ENCODE measurements at places on chromosomes 1 and 21.

- peak; percentile 51 for DNase-seq
Observed at GRCh38 chr1:203528063-203528462, 34.1 kb downstream of the OPTC start.

DNA sequence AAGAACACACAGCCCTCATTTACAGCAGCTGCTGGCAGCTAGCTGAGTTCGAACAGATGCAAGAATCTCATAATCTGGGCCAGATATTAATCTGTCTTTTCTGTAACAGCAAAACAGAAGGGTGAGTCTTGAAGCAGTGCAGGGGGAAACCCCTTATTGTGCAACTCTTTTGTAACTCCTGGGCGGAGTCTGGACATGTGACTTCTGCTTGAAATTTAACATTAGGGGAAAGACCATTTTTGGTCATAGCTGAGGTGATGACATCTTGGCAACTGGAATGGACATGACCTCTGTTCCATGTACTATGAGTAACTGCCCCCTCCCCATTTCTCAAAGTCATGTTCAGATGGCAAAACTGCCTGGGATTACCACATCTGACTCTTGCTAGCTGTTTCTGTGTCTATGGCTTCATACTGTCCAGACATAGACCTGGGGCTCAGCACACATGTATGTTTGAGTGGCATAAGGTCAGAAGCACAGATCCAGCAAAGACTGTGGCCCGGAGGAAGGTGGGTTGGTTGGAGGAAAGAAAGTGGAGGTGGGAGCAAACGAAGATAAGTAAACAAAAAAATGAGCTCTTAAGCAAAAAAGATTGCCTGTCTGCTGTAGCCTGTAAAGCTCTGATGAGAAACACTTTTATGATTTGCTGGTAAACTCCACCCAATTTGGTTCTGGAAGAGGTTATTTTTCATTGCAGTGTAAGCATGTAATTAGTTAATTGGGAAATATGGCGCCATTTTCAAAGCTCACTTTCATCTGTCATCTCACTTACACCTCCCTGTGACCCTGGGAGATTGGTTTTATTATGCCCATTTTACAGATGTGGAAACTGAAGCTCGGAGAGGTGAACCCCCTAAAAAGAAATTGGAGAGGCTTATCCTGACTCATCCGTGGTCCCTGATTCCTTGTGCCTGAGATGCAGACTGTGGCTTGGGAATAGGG, 26.1 kb downstream of the ETS2 start:
- peak; percentile 93 for DNase-seq

GRCh38 chr1:228367798-228368791, 38.5 kb downstream of the TRIM11 start:
- DNase-seq, result no peak

- peak; percentile 46 for DNase-seq
Observed at GRCh38 chr1:61588736-61589672, 135.9 kb downstream of the TM2D1 start.

DNA sequence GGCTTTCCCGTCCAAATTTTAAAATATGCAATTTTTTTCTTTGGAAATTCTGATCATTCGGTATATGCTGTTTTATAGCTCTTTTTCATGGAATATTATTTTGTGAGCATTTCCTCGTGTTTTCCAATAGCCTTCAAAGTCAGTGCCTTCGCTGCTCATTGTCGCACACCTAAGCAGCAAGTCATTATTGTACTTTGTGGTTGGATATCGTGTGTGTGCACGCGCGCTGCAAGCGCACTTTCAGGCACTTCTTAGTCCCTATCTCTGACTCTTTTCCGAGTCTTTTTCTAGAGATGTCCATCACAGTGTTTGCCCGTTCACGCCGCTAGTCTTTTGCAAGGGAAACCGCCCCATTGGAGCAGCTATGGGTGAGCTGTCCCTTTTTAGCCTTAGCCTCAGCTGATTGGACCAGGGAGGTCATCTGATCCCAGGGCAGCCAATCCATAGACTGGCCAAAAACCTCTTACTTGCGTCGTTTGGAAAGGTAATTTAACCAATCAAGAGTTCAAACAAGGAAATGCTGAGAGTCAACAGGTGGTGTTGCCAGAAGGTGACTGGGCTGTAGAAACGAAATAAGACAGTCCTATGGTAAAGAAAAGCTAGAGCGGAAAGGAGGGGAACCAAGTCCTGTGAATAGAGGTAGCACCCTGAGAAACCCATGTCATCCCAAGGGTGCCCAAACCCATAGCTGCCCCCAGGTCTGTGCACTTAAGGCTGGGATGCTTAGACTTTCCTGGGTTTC, 710 bp upstream of the HYI start:
- peak; percentile 62 for DNase-seq

- DNase-seq, result no peak
Observed at GRCh38 chr1:22245726-22246125, 102.8 kb upstream of the WNT4 start.

DNA sequence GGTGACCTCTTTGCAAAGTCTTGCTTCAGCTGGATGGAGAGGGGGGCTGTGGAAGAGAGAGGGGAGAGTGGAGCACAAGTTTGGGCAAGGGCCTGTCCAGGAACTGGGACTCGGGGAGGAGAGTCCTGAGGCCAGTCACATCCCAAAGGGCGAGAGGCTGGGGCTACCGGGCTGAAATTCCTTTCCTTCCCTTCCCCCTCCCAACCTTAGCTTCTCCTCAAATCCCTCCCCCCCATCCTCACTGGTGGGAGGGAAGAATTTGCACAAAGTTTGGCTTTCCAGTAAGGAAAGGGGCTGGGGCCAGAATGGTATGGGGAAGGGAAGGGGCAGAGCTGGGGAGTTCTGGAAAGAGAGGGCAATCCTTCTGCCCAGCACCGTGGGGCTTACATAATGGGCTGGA, 854 bp downstream of the CNTN2 start:
- DNase-seq, result no peak

- no peak for DNase-seq
Observed at GRCh38 chr1:13697738-13698137, 2.2 kb upstream of the PRDM2 start.

DNA sequence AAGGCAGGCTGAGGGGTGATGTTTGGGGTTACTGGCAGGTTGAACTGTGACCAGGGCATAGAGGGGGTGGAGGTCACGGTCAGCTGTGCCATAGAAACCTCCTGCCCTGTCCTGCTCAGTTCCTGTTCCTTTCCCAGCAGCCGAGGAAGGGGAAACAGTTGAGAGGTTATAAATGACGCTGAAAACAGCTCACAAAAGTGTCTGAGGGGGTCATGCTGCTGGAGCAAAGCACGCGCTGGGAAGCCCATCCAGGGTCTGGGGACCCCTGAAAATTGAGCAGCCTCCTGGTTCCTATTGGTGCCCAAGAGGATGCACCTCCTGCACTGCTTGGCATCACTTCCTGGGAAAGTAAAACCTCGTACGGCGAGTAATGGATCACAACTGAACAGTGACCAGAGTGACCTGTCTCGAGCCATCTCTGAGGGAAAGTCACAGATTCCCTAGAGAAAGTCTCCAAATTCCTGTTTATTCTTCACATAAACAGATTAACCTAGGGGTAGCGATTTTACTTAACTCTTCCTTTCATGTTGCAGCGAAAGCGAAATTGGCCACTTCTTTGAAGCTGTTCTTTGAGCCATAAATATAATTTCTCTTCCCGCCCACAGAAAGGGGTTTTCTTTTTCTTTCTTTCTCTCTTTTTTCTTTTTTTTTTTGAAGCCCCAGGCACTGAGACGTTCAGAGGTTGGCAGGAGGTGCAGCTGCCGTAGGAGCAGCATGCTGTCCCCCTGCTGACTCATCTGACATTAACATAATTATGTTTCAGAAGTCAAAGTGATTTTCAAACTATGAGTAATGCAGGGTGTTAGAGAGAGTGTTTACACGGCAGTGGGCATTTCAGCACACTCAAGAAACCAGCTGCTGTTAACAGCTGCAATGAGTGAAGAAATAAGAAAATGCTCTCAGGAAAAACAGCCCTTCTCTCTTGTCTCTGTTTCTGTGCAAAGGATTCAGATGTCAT, 41.8 kb upstream of the ATF3 start:
- peak; percentile 98 for DNase-seq

DNA sequence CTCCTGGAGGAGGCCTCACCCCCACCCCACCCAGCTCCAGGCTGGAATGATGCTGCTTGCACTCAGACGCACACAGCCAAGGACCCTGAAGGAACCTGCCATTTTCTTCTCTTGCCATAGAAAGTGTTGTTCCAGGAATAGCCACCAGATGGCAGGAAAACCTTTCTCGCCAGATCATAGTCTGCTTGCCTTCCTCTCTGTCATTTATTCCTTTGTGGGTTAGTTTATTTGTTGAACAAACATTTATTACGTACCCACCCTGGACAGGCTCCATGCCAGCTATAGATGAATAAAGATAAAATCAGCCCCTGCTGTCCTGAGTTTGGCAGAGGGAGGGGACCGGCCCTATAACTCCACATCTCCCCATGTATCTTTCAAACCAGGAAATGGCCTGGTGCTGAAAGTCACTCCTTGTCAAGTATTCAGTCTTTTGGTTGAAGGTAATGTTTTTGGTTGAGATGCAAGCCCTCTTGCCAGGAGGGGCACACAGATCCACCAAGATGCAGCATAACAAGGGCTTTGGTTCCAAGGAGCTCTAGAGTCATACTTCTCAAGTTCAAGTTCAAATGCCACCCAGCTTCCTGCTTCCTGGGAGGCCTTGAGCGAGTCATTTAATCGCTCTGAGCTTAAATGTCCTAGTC, 7.0 kb upstream of the KCNC4 start:
- DNase-seq, result peak; percentile 62

DNA sequence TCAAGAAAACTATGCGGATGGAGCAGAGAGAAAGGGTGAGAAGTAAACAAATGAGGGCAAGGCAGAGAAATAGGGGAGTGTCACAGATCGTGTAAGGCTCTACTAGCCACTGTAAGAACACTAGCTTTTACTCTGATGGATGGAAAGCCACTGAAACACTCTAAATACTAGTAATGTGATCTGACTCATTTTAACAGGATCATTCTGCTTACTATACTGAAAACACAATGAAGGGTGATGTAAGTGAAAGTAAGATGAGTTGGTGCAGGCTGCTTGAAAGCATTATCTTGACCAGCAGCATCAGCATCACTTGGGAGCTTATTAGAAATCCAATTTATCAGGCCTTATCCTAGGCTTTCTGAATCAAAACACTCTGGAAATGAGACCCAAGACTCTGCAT, 32.7 kb downstream of the TUT4 start:
- DNase-seq, result no peak

DNA sequence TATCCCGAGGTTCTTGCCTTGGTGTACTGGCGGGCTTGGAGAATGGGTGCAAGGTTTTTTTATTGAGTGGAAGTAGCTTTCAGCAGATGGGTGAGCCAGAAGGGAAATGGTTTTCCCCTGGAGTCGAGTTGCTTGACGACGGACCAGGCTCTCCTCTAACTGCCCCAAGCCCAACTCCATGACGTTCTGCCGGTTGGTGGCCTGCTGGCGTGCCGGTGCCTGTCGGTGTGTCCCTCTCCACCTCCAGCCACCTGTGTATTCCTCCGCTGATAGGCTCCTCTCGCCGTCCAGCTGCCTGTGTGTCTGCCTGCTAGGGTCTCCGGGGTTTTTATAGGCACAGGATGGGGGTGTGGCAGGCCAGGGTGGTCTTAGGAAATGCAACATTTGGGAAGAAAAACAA, 34.3 kb upstream of the PTGFRN start:
- DNase-seq, result no peak

- DNase-seq, result peak; percentile 39
Observed at GRCh38 chr1:203629507-203630082, 3.0 kb downstream of the ATP2B4 start.
